ENCODE measurements at places on chromosomes 2 and 18.

GRCh38 chr2:108787216-108787541 lies 608 bp downstream of the CCDC138 start:
- DNase-seq, result no peak

DNA sequence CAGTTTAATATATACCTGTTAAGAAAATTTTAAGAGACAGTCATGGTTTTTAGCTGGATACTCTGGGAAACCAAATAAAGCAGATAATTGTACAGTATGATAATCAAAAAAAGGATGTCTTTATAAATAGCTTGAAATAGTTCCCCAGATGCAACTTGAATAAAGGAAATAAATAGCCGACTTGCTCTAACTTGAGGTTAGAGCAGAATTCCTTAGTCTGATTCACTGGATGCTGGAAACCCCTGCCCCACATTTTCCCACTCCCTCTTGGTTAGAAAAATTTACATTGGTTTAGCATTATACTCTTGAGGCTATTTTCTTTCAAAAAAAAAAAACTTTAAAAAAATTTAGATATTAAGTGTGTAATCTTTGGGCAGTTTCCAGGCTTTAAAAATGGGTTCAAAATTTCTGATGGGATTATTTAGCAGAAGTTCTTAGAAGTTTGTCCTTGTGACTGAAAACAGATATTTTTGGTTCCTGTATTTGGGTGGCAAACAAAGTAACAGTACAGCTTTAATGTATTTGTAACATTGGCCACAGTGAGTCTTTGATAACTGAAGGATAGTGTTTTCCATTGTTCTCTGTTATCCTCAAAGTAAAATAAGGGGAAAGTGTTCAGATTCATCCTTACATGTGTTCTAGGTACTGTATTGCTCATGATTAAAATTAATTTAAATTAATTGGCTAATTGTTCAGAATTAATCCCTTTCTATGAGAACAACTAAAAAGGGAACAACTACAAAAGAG lies 39.6 kb downstream of the ITGAV start:
- DNase-seq, result no peak

DNA sequence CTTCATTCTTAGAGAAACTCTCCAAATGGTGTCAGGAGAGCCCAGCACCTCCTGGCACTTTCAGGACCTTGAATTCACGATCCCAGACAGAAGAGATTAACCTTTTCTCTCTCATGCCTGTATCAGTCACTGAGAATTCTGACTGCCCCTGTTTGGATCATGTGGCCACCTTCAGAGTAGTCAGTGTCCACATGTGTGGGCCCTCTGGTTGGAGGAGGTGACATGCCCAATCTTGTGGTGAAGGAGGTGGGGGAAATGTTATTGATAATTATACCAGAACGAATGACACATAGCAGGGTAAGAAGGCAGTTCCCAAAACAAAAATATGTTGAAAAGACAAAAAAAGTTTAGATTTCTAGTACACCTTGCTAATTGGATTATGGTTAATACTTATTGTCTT lies 31.7 kb downstream of the UBXN4 start:
- DNase-seq, result no peak

- peak; percentile 94 for DNase-seq
These were observed 248.8 kb downstream of the MREG start for GRCh38 chr2:215764441-215765048.
